ENCODE measurements at places on chromosomes 3 and 15. TPM values are rescaled to one million over a fixed set of nuclear protein-coding genes. Genes with fewer than 3 reads are reported as not detected.

Gene PPP4R2
- polyA plus RNA-seq: 8.9 TPM

Gene LRRC3B
- not detected for polyA plus RNA-seq

Gene EXD1
- 0.02 TPM for polyA plus RNA-seq

Gene GOLGA8K
- polyA plus RNA-seq: 0.10 TPM

Gene TRIM71
- not detected for polyA plus RNA-seq

DNA sequence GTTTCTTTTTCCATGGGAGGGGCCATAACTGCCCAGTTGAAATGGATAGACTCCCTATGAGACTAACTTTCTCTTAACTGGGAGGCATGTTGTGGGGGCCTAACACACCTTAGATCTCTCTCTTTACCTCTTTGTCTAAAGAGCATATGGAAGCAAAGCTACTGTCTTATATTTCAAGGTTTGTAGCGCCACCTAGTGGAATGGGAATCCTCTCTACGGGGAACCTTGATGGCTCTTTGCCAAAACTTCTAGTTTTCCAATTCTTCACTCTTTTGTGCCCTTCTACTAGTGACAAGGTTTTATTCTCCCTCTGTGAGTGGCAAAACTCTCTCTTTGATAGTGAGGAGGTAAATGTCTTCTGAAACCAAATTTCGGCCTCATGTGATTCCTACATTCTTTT, 1030.4 kb upstream of the CADM2 start:
- DNase-seq: peak; percentile 12

- peak; percentile 74 for DNase-seq
These were observed 495 bp downstream of the CDC25A start for GRCh38 chr3:48187579-48188265.

DNA sequence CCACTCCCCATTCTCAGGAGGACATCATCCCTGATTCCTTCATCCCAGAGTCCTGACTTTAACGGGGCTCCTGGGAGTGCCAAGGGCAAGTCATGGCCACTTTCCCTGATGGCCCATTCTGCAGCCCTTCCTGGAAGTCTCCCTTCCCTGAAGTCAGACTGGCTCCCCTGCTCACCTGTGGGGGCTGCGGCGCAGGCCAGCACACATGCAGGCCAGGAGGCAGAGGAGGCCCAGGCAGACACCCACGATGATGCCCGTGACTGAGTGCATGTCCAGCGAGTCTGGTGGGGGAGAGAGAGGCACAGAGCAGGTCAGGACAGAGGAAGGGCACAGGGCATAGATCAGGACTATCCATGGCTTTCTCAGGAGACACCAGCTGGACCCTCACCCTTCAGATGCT, 8.6 kb upstream of the IGDCC3 start:
- no peak for DNase-seq

DNA sequence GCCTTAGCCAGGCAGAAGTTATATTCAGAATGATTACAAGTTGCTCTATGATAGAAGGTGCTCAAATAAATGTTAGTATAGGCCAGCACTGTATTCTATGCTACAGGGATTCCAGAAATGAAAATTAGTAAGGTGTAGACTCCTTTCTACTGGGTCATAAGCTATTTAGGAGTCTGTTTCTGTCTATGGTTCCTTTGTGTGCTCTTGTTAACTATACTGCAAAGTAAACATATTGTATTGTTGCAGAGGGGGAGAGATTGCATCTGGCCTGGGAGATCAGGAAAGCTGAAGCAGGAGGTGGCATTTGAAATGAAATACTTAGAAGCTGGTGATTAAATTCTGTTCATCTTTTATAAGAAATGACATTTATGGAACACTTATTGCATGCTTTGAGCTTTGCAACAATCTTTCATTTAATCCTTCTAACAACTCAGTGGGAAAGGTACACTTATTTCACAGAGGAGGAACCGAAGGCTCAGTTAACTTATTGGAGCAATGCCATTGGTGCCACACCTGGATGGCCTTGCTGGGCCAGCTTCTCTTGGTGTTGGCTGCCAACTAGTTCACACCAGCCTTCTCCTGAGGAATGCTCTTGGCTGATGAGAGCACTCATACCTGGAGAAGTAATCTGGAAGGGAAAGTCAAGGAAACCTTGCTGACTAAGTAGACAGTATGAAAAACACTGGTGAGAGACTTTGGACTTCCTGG, 39.1 kb downstream of the ABHD5 start:
- DNase-seq: no peak

GRCh38 chr3:78153973-78154372, 1114.1 kb downstream of the ROBO2 start:
- no peak for DNase-seq

DNA sequence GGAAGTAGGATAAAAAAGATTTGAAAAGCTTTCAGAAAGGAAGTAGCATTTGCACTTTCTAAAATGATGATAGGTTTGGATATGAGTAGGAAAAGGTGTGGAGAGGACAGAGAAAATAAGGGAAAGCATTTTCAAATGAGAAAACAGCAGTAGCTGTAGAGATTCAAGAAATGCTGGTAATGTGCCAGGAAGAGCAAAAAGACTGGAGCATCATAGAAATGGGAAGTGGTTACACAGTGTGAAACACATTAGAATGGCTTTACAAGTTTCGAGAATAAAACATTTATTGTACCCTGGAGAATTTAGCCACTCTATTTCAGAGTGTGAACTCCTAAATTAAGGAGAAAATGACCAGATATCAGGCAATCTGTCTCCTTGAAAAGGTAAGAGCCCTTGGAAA, 108.3 kb upstream of the CHL1 start:
- no peak for DNase-seq

- no peak for DNase-seq
These were observed 552.3 kb downstream of the FOXP1 start for GRCh38 chr3:71031181-71031580.

- DNase-seq: no peak
These were observed 183.8 kb downstream of the THRB start for GRCh38 chr3:24310887-24311286.

- no peak for DNase-seq
These were observed 31.5 kb downstream of the SLC41A3 start for GRCh38 chr3:126052196-126053058.

DNA sequence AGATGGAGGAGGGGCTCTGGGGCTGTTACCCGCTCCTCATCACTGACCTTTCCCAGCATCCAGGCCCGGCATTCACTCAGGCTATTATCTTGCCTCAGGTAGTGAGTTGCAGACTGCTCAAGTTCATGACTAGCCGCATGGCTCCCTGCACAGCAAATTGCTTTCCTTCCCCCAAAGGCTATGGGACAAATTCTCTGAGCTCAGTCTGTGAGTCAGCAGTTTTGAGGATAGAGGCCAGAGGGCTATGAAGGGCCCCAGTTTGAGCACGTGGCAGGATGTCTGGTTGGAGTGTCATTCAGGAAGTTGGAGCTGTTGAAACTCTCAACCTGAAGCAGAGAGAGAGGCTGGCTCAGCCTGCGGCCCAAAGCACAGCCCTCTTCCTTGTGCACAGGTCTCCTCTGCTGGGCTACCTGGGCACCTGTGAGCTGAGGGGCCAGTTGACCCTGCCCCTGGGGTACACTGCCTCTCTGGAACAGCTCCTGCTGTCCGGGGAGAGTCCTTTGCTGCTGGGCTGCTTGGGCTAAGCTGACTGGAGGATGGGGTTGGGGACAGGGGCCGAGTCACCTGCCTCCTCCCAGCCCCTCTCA, 7.9 kb downstream of the FAH start:
- no peak for DNase-seq

DNA sequence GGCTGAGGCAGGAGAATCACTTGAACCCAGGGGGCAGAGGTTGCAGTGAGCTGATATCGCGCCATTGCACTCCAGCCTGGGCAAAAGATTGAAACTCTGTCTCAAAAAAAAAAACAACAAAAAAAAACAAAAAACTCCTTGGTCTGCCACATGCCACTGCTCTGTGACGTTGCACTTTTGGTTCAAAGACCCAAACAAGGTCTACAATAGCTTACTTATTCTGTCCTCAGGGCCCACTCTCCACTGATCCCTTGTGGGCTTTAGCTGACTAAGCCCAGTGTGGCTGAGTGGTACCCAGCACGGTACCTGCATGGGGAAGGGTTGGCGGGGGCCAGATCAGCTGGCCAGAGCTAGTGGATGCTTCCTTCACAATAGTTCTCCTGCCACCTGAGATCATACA, 1.8 kb downstream of the MON1A start:
- DNase-seq: no peak

DNA sequence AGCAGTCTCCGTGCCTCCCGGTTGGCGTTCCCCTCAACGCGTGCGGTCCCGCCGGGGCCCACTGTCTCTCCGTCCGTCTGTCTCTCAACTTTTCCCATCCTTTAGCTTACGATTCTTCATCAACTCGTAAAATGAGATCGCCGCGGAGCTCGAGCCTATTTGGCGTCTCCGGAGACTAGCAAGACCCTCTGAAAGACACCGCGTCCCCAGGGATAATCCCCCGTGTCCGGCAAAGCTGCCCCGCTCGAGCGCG, 3.4 kb downstream of the GATA2 start:
- DNase-seq: no peak

DNA sequence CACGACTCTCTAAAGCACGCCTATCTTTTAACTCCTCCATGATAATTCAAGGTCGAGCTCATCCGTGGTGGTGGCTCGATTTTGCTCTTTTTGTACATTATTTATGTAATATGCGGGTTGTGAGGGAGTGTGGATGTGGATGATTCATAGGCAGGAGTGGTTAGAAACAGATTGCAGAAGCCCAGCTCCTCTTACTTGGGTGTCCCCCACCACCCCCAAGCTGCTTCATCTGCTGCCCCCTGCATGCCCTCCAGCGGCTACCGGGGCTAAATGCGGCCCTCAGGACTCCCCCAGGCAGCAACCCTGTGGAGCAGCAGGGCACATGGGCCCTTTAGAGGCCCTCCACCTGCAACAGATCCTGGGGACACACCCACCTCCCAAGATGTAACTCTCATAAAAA, 111.5 kb upstream of the SELENOK start:
- DNase-seq: no peak

DNA sequence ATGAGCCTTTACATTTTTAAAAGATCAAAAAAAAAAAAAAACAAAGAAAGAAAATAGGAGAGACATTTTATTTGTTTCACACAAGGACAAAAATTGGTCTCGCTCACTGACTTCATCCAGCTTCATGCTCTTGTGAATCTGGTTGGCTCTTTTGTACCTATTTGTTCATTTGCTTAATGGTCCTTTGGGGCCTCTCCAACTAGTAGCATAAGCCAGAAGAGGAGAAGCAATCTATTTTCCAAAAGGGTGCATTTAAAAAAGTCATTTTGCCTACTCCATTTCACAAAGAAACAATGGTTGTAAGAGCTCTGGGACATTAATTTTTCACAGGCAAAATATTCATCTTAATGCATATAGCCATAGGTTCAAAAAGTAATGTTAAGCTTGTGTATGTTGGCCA, 168.3 kb upstream of the ADAMTS9 start:
- no peak for DNase-seq

DNA sequence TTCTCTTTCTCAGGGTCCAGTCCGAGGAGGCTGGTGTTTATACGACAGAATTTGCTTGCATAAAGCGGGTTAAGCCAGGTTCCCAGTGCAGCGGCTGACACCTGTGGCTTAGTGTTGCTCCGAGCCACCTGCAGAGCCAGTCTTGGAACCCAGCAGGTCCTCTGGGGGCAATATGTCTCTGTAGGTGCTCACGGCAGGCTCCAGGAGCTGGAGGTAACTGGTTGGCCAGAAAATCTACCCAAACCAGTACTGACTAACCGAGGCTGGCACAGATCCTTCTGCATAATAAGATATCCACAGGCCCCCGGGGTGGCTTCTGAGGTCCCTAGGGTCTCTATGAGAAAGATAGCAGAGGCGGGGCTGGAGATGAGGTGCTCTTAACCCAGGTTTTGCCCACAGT, 3.2 kb downstream of the MGLL start:
- no peak for DNase-seq

DNA sequence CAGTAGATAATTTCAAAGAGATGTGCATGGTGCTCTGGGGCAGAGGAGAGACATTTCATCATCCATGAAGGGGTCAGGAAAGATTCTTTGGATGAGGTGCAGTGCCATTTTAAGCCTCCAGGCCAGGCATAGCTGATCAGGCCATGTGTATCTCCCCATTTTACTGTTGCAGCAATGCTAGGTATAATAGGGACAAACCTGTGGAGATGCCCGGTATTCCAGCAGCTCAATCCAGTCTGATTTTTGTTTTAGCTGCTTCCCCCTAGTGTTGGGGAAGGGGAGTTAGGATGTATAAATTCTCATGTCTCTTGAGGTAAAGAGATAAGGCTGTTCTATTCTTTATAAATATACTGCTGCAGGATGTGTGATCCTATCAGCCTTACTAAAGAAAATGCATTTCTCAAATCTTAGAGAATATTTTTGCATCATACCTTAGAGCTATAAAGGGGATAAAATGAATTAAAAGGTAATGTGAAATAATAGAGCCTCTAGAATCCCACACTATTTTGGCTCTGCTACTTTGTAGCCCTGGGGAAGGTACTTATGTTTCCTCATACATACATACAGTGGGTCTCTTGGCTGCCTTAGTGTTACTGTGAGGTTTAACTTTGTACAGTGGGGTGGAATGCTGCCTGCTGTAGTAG, 5.2 kb downstream of the CDV3 start:
- DNase-seq: peak; percentile 74

- DNase-seq: no peak
These were observed 403.1 kb upstream of the TPM1 start for GRCh38 chr15:62639432-62639831.

All from SK-N-SH (cell line).